Kidney glomerular epithelial cell (primary cell): ENCODE measurements at places on chromosomes 6 and 20.

- DNase-seq, result peak; percentile 51
Observed at GRCh38 chr6:169905041-169905807, 153.8 kb downstream of the ERMARD start.

DNA sequence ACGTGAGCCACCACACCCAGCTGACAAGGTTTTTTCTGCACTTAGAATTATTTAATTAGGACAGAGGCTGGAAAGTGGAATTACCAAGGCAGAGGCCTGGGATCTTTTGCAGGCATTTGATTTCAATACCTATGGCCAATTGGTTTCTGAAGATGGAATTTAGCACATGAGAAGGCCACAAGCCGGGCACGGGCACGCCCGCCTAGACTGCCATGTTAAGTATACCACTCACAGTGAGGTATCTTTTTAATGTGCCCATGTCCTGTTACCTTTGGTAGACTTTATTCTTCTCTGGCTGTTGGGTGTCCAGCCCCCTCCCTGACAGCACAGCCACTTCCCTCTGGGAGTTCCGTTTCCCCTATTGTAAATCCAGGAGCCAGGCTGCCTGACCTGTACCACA, 18.0 kb upstream of the TAF8 start:
- DNase-seq, result no peak

- DNase-seq, result no peak
Observed at GRCh38 chr6:68710496-68710895, 75.4 kb downstream of the ADGRB3 start.

DNA sequence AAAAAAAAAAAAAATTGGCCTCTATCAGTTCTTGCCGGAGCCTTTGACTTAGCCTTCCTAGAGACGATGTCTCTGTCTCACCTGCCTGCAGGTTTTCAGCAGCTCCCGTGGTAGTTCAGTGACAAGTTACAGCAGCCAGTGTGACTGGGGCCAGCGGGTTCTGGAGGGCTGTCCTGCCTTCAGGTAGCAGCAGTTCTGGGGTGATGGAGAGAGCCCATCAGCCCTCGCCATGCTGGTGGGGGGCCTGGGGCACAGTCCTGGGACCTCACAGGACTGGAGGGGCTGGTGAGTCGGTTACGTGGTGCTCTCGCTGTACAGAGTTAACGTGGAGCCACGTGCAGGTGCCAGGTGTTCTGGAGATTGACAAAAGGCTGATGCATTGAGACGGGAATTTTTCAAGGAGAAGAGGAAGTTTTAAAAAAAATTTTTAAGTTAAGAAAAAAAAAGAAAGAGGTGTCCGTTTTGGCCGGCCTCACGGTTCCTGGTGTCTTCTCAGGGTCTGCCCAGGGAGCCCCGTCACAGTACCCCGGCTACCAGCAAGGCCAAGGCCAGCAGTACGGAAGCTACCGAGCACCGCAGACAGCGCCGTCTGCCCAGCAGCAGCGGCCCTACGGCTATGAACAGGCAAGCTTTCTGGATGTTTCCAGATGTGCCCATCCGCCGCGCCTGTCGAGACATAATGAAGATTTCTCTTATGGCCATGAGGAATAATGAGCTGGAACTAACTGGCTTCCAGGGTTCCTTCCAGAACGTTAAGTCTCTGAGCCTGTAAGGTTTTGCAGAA, 8.6 kb upstream of the MTG2 start:
- DNase-seq, result no peak

DNA sequence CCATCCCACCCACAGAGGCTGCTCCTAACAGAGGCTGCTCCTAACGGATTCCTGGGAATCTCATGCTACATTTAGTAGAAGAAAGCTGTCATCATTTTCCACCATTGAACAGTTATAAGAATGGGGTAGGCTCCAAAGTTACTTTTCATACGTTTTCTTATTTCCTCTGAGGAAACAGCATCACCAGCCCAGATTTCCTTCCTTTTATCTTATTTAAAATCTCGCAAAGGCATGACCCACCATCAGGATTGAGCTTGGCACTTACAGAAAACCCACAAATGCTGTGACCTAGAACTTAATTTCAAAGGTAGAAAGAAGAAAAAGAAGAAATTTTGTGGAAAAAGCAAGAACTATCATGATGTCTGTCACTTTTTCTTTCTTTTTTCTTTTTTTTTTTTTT, 168.0 kb downstream of the LY86 start:
- no peak for DNase-seq

DNA sequence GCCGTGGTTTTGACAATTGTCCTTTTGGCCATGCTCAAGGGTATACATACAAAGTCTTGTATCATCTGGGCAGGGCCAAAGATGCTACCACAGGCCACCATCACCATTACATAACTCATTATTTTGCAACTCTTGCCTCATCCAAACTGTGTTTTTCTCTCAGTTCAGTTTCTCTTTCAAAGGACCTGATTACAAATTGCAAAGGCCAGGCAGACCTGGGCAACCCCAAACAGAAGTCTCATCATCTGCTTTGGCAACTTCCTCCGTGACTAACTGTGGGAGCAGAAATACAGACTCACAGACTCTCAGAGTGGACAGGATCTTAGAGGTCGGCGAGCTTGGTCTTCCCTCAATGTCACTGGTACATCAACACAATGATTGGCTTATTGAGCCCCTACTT, 117.8 kb upstream of the NEDD9 start:
- no peak for DNase-seq

DNA sequence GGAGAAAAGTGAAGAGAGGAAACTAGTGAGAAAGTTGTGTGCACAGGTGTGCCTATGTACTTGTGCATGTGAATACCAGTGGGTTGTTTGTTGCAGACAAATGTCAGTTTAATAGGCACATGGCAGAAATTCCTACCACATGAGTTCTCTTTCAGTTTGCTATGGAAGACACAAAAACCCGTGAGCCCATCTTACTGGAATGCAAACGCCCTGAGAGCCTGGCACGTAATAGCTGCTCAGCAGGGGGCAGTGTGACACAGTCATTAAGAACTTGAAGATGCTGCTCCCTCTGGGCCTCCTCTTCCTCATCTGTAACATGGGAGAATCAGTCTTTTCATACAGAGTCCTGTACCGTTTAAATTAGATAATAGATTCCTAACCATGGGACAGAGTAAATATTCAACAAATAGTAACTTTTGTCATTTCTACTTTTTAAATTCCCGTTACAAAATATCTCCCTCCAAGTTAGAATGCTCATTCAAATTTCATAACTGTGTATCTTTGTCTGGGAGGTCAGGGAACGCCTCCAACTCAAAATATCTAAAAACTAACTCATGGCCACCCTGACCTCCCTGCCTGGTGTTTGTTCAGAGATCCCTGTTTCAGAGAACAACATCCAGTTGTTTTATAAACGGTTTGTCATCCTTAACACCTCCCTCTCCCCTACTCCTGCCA, 802.9 kb downstream of the MAFB start:
- DNase-seq, result peak; percentile 73

- DNase-seq, result no peak
Observed at GRCh38 chr6:220721-221475, 71.4 kb upstream of the DUSP22 start.

GRCh38 chr6:74182992-74183391, 487.0 kb downstream of the CD109 start:
- DNase-seq, result no peak

DNA sequence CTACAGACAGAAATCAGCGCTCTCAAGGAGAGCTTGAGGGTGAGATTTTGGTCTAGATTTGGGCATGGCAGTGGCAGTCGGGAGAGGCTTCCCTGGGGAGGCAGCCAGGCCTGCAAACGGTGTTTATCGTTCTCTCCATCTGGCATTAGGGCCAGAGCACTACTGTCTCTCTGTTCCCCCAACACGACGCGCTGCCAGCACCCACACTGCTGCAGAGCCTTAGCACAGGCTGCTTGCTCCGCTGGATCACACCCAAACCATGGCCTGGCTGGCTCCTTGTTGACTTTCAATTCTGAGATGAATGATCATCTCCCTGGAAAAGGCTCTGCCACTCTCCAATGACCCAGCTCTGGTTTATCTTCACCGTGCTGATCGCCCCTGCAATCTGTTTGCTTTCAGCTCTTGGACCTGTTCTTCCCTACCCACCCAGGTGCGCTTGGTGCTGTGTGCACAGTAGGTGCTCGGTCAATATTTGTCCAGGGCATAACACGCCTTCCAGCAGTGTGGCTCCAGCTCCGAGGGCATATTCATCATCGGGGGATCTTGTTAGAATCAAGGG, 106.1 kb downstream of the TFAP2C start:
- no peak for DNase-seq

- DNase-seq, result no peak
Observed at GRCh38 chr6:11054722-11055121, 10.6 kb upstream of the ELOVL2 start.

- no peak for DNase-seq
Observed at GRCh38 chr20:24735263-24735662, 213.8 kb upstream of the CST7 start.

DNA sequence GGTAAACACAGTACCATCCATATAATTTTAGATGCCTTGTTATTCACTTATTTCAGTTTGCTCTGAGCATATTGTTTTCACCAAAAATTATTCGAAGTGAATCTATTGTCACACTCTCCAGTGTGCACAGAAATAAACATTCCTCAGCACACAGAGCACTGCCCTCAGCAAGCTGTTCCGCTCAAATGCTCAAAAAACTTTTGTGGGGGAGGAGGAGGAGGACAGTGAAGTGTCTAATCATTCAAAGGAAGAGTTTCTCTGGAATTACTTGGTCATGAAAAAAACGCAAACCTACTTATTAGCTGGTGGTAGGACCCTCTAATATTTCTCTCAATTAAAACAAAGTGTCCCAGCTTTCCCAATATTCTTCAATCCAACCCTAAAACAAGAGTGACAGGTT, 88.3 kb downstream of the DTNBP1 start:
- DNase-seq, result peak; percentile 12

DNA sequence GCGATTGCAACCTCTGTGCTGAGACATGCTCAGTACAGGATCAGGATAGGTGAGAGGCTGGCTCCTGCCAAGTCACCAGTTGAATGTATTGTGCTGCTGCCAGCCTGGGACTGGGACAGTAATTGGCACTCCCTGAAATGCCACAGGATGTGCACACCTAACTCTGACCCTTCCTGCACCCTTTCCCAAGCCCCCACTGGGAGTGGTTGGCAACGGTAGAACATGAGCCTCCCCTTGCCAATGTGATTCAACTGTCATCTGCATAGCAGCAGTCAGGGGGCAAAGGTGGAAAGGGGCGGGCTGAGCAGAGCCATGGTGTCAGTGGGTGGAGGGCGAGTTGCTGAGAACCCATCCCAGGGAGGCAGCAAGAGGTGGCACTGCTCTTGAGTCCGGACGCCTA, 15.4 kb downstream of the SPINT3 start:
- no peak for DNase-seq

DNA sequence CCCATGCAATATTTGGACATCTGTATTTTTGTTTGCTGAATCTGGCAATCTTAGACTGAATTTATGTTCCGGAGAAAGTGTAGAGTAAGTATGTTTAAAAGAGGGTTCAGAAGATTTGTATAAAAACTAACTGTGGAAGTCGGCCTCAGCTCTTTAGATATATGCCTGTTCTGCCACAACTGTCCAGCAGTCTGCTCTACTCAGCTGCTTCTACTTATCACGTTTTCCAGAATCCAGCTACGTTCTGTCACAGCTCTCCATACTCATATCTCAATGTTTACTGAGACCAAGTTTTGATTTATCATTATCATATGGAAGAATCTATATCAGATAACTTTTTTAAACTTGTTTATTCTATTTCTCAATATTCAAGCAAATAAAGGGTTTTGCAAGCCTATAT, 721.3 kb downstream of the EYS start:
- DNase-seq, result no peak

GRCh38 chr20:61684583-61685235, 381.0 kb downstream of the TAF4 start:
- DNase-seq, result no peak

GRCh38 chr20:18624948-18625347, 37.1 kb downstream of the DTD1 start:
- DNase-seq, result no peak

GRCh38 chr6:138196122-138196738, 22.1 kb downstream of the PBOV1 start:
- DNase-seq, result no peak

- no peak for DNase-seq
Observed at GRCh38 chr20:32360333-32360634, 2.2 kb downstream of the ASXL1 start.

DNA sequence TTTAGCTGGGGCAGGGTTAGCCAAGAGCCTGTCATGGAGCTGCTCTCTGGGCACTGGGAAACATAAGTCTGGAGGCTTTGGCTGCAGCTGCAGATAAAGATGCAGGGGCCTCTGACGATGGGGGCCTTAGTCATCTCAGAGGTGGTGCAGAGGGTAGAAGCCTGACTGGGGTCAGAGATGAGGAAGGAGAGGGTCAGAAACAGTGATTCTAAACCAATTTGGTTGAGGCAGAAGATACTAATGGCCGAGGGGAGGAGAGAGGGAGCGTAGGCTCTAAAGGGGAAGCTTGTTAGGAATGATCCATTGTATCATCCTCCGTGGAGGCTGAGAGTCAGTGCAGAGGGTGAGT, 33.8 kb downstream of the PLEKHG1 start:
- no peak for DNase-seq

GRCh38 chr6:163301726-163302635, 112.5 kb upstream of the QKI start:
- DNase-seq, result no peak

DNA sequence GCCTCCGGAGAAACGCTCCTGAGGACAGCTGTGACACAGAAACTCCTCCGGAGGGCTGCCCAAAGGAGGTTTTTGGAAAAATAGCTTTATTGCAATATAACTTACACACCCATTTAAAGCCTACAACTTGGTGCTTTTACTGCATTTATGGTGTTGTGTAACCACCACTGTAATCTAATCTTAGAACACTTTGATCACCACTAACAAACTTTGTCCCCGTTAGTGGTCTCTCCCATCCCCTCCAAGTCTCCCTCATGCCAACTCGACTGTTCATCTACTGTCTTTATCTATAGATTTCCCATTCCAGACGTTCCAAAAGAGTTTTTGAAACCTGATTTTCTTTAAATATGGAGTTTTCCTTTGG, 62.8 kb downstream of the SYNJ2 start:
- DNase-seq, result no peak

GRCh38 chr6:159961528-159961927, 7.4 kb upstream of the IGF2R start:
- no peak for DNase-seq

- no peak for DNase-seq
Observed at GRCh38 chr6:129455126-129455769, 254.7 kb downstream of the ARHGAP18 start.

DNA sequence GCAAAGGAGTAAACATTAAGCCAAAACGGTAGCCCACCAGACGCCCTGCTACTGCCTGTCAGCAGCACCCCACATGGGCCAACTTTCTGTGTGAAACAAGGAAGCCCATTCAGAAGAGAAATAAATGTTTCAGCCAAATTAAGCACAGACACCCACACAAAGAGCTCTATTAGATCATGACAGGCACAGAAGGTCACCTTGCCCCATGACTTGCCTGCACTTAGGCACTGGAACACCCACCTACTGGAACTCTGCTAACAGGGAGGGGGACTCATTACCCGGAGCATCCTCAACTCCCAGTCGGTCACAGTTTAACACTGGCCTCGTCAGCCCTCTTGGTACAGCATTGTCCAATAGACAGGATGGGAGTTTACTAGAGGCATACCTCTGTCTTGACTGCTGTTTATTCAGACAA, 31.8 kb downstream of the GFOD1 start:
- no peak for DNase-seq
